Stimulated activated CD4-positive, alpha-beta T cell treated with anti-CD3 and anti-CD28 coated beads, TNF-alpha, amount 100 ng/mL, for 1 hour (primary cell): ENCODE measurements at places on chromosomes 3 and 15.

DNA sequence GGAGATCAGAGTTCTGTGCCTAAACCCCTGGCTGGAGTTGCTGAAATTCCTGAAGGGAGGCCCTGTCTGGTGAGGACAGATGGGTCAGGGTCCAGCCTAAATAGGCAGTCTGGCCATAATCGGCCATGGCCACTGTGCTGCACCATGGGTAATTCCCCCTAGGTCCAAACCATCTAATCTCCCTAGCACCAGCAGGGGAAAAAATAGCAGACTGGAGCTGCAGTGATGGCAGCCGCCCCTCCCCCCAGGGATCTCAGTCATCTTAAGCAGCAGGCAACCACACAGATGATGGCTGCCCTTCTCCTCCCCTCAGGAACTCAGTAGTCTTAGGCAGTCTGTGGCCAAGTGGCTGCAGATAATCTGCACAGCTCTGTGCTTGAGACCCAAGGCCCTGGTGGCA lies 68.4 kb upstream of the CD96 start:
- no peak for DNase-seq

DNA sequence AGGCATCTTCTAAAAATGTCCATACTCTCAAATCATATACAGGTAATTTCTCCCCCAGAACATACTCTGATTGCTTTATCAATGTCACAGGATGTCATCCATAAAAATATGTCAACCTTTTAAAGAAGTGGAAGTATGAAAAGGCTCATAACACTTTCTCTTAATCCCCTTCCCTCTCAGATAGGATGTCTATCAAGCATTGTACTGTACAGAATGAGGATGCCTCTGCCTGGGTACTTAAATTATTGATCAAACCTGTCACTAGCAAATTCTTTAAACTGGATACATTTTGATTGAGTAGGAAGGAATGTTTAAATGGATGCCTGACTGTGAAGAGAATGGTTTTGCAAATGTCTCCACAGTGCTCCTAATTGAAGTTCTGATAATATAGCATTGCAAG lies 168.7 kb downstream of the EPHA3 start:
- no peak for DNase-seq

GRCh38 chr3:44892689-44893088 lies 18.3 kb downstream of the TGM4 start:
- DNase-seq, result no peak

- no peak for DNase-seq
These were observed 11.4 kb downstream of the PLSCR5 start for GRCh38 chr3:146593776-146594175.

DNA sequence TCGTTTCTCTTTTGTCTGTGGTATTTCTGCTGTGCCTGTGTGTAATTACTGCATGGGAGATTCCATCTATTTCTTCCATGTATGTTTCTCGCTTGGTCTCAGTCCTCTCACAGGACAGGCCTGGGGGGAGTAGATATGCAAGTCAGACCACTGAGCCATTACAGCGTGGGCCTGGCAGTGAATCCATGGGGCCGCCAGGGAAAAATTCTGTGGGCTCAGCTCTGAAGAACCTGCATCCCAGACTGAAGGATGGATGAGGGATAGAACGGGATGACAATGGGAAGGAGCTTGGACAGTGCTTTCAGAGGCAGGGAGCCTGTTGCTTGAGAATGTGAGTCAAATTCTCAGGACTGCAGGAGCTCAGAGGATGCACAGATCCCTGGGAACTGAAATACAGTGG lies 24.8 kb downstream of the GRAMD2A start:
- DNase-seq, result no peak

GRCh38 chr3:104279617-104280016 lies 1087.1 kb upstream of the ALCAM start:
- no peak for DNase-seq

GRCh38 chr15:88727439-88727838 lies 75.8 kb upstream of the ACAN start:
- no peak for DNase-seq

GRCh38 chr3:142947352-142947751 lies 16.1 kb downstream of the PAQR9 start:
- no peak for DNase-seq

DNA sequence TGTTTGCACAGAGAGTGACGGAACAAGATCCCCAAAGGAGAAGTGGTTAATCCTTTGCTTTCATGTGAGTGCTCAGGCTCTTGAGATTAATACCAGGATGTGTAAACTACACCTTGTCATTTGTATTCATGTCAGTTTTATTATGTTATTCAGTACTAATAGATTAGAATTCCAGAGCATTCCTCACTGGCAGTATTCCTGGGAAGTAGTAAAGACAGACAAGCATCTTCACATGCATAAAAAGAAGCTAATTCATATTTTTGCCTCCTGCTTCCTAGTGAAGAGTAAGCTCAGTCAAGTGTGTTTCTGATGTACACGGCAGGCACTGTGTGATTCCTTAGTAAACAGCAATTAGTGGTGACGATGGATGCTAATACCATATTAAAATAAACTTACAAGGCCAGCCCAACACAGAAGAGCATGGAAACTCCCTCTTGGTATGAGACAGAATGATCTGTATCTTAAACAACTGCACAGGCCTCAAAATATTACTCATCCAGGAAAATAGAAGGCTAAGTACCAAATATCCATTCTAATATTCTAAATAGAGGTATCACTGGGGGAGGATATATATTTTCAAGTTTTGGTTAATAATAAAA lies 336.8 kb upstream of the MCTP2 start:
- no peak for DNase-seq

DNA sequence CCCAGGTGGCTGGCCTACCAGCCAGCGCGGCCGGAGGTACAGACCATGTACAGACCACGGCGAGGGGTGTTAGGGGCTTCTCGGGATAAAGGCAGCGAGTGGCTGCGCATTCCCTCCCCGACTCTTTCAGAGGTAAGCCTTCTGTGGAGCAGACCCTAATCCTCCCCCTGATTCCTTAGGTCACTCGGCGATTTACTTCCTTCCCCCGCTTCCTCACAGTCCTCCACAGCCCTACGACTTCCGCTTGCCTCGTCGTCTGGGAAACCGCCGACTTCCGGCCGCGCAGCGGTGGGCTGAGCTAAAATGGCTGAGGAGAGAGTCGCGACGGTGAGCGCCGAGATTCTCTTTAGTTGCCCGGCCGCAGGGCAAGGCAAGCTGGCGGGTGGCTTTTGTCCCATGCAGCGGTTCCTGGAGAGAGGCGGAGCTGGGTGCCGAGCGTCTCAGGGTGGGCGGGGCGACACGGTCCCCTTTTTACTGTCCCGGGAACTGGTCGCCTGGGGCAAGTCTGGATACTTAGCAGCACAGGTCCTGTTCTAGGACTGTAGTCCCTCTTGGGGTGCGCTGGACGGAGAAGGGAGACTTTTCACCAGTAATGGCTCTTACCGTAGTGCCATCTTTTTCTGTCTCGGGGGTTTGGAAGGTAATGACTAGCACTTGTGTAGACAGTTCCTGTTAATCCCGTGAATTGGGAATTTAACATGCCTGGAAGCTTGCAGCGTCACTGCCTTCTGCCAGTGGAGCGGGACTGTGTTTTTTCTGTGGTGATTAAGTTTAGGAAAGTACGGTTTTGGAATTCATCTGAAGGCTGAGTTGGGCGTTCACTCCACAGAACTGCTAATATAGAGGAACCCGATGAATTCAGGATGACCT lies at the start of the genes BBS4 and HIGD2B:
BBS4 (plus strand) TSS at position 283 of the 870 bp plus-strand sequence; CDS start at position 304, 21 bp downstream.
HIGD2B (minus strand) TSS at position 258 of the 870 bp plus-strand sequence. CDS start 9,808 bp downstream, outside the sequence.
- peak; percentile 41 for DNase-seq

- DNase-seq, result no peak
These were observed 163.9 kb downstream of the THSD4 start for GRCh38 chr15:71278989-71279756.

DNA sequence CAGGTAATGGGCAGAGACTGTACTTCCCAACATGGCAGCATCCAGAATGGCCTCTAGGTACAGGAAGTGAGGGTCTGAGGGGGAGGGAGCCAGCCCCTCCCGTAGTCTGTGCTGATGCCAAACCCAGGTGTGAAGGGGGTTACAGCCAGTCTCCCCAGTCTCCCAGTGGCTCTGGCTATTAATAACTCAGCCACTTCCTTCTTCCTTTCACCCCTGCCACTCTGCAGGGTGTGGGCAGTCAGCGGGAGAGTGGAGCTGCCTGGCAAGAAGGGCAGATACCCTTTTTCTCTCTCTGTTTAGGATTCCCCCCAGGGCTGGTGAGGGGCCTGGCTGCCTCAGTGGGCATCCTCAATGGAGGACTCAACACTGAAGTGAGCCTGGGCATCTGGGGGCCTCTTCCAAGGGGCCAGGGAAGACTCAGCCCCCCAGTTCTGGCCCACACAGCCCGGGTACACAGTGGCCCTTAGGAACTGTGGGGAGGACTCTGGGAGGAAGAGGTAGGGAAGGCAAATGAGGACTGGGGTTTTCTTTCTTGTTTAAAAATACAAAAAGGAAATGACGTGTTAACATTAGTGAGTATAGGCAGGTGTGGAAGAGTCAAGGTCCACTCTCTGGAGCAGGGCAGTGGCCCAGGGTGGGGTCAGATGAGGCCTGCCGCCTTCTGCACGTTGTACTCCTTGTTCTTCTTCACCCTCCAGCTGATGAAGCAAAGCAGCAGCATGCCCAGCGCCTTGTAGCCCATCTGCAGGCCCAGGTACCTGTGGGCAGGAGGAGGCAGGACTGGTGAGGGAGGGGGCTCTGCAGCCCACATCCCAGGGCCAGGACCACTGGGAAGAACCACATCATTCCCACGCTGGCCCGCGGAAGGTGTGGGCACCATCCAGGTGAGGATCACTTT lies 38.6 kb upstream of the RAB6B start:
- no peak for DNase-seq

DNA sequence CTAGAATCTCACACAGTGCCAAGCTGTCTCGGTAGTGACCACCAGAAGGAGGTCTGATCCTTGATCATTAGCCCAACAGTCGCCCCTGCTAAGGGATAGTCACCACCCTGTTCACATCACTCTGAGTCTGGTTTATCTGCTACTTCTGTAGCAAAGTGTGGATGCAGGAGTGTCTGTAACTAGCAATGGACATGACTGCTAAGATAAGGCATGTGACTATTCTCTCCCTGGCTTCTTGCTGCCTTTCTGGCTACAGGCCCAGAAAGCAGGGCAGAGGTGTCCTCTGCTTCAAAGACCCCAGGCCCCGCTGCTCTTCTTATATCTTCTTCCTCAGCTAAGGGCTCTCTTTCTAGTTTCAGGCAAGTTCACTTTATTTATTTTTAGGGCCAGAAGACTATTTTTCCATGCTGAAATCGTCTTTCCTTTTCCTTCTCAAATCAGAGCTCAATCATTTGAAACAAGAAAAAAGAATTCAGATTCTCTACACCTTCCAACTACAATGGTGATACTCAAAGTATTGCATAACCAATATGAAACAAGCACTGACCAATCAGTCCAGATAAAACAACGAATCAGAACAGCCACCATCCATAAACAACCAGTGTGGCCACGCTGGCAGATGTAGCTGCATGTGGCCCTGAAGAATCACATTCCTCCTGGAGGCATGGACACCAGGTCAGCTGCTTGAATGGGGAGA lies 8.0 kb upstream of the KNG1 start:
- DNase-seq, result no peak

- DNase-seq, result no peak
These were observed 1.3 kb downstream of the FRMD5 start for GRCh38 chr15:44193651-44194322.

GRCh38 chr15:22224241-22224671 lies 143.9 kb downstream of the OR4M2 start:
- DNase-seq, result no peak

DNA sequence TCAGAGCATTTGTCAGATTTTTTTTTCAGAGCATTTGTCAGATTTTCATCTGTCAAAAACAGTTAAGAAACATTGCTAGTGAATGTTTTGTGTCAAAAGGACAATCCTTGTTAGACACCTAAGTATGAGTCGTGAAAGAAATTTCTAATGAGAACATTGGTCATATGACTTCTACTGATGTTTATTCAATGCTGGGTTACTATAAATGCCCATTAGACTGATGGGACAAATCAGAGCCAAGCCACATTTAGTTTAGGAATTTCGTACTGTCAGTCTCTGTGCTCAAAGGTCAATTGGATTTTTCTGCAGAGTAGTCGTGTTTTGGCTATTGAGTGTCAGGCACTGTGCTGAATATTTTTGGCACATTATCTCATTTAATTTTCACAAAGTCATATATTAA lies 31.6 kb downstream of the TSC22D2 start:
- no peak for DNase-seq

DNA sequence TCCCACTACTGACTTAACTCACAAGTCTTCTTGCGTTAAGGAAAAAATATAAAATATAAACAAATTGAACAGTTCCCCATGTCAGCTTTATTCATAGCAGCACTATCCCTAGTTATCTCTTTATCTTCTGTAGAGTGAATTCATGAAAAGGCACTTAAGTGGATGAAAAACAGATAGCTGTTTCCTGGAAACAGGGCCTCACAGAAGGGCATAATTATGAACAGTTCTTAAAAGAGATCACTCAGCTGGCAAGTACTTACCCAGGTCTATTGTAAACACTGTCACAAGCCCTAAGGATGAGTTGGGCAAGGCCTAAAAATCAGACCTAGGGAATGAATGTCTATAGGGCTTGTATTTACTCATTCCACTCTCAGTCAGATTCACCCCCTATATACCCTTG lies 10.7 kb downstream of the MB21D2 start:
- no peak for DNase-seq

DNA sequence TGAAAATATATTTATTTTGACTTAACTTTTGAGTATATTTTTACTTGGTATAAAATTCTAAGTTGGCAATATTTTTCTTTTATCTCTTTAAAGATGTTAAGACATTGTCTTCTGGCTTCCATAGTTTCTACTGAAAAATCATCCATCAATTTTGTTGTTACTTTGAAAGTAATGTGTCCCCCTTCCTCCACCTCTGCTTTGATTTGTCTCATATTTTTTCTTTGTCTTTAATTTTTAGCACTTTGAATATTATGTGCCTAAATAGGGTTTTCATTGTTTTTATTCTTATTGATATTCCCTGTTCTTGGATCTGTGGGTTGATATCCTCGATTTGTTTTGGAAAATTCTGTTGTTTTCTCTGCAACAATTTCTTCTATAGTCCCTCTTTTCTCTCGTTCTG lies 157.4 kb downstream of the CD47 start:
- no peak for DNase-seq

- no peak for DNase-seq
These were observed 3.6 kb upstream of the CALML4 start for GRCh38 chr15:68208636-68209240.

- no peak for DNase-seq
These were observed 60.1 kb downstream of the SUMF1 start for GRCh38 chr3:4406746-4407568.

- DNase-seq, result no peak
These were observed 899.0 kb upstream of the NR2F2 start for GRCh38 chr15:95431518-95431917.

GRCh38 chr3:100982710-100983109 lies 10.5 kb downstream of the ABI3BP start:
- no peak for DNase-seq

DNA sequence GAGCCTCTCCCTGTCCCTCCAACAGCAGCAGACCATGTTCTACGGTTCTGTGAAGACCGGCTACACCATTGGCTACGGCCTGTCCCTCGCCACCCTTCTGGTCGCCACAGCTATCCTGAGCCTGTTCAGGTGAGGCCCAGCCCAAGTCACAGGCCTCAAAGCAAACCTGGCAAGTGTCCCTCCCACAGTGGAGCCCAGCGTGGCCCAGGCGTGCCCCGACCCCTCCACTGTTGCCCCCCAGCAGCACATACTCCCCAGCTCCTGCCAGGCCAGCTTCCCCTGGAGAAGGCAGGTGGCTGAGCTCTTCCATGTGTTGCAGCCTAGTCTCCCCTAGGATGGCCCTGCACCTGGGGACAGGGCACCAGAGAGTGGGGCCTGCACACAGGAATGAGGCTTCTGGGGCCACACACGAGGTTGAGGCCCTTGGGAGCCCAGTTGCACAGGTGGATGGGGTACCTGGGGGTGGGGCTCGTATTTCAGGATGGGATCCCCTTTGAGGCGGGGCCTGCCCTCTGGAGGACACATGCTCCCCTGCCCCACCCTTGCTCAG lies 25.0 kb downstream of the VIPR1 start:
- no peak for DNase-seq
